ENCODE measurements at places on chromosomes 6 and 20.

GRCh38 chr6:151451417-151451949, 443 bp downstream of the RMND1 start:
- no peak for DNase-seq

DNA sequence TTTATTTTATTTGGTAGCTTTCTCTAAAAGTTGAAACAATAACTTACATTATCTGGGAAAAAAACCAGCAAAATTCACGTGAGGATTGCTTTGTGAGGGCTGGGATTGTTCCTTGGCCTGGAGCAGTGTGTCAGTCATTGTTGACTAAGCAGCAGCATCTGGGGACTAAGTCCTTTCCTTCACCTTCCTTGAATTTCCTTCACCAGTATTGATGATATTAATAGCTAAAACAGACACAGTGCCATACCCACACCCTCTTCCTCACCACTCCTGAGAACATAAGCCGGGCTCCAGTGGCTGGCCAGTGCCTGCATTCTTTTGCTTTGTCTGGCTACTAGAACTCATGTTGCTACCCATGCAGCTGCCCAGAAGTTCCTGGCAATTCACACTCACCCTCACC, 23.7 kb downstream of the PLCB1 start:
- DNase-seq: no peak

- DNase-seq: no peak
Measured at GRCh38 chr6:1117530-1118286, 194.2 kb upstream of the FOXQ1 start.

GRCh38 chr6:44456070-44456965, 68.8 kb downstream of the CDC5L start:
- DNase-seq: peak; percentile 9

DNA sequence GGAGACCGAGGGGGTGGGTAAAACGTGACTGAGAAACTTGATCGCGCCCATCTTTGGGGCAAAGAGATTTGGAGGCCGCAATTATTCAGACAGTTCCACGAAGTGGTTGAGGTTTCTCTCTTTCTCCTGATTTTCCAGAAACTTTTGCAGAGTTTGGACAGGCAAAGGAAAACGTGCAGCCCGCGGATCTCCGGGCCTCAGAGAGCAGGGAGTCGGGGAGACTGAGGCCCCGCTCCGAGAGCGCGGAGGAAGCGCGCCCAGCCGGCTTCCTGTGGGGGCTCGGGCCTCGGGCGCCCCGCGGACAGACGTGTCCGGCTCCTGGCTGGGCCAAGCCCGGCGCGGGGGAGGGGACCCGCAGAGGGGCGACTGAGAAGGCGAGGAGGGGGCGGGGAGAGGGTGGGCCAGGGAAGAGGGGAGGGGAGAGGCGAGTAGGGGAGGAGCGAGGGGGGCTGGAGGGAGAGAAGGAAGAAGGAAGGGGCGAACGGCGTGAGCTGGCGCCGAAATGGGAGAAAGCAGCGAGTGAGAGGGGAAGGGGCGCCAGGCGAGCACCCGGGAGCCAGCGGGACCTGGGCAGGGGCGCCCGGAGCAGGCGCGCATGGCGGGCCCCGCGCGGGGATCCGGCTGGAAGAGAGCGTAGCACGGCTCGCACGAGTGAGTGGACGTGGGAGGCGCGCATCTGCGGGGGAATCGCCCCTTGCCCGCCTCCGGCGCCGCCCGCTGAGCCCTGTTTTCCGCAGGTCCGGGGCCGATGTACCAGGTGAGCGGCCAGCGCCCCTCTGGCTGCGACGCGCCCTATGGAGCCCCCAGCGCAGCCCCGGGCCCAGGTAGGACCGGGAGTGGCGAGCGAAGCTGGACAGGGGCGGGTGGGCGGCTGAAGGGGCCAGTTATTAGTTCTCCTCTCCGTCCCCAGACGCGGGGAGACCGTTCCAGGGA, at the start of gene MDFI:
TSS of gene MDFI (plus strand) at position 467 of the 933 bp plus-strand sequence. CDS start at position 749, 282 bp downstream.
- no peak for DNase-seq
